Glutamatergic neuron (in vitro differentiated cells): ENCODE measurements at places on chromosomes 4 and X.

GRCh38 chr4:148515248-148515647 is 73.0 kb upstream of the NR3C2 start:
- no peak for DNase-seq

DNA sequence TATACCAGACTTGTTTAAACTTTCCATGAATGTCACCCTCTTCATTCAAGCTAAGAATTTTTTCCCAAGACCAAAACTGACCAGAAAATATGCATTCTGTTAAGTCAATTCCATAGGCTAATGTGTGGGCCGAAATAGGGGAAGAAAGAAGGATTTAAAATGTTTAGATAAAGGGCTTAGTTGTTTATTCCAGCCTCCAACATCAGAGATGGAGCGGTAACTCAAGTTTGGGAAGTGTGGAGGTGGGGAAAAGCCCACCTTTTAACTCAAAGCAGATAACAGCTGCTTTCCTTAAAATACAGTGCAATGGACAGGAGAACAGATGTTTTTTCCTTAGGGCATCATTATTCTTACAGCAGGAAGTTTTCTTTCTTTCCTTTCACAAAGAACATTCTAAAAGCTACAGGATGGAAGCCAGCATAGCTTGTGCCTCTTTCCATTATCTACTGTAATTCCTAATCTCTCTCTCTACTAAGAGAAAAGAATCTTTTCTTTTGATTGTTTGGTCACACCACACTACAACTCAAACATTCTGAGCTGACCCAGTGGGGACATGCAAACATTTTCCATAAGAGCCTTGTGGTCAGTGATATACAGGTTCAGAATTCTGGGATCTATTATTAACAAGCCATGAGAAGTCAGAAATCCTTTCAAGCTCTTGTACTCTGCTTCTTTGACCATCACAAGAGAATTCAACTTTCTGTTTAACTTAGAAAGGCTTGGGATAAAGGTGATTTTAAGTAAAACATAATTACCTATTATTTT is 101.6 kb downstream of the PDE5A start:
- no peak for DNase-seq

- no peak for DNase-seq
Measured at GRCh38 chrX:9494771-9495170, 29.9 kb downstream of the TBL1X start.

- no peak for DNase-seq
Measured at GRCh38 chr4:66609014-66609413, 936.3 kb downstream of the CENPC start.

DNA sequence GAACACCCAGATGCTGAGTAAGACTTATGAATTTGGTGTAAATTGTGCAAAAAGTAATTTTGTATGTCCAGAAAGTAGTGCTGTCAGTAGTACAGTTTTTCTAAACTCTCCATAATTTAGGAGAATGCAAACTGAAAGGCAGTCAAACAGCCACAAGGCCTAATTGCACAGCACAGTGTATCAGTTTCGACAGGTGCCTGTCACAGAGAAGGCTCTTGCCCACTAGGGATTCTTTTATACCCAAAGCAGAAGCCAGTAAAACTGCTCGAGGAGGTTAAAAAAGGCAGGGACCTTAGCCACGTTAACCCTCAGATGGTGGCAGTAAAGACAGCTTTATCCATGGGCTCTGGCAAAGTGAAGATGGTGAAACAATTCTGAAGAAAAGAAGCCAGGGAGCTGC is 69.4 kb upstream of the GATB start:
- no peak for DNase-seq

- DNase-seq: no peak
Measured at GRCh38 chrX:24799078-24799477, 105.4 kb downstream of the POLA1 start.

- DNase-seq: no peak
Measured at GRCh38 chr4:167688660-167689142, 403.6 kb upstream of the ANXA10 start.

GRCh38 chr4:76563454-76564122 is 128.6 kb downstream of the SHROOM3 start:
- no peak for DNase-seq

DNA sequence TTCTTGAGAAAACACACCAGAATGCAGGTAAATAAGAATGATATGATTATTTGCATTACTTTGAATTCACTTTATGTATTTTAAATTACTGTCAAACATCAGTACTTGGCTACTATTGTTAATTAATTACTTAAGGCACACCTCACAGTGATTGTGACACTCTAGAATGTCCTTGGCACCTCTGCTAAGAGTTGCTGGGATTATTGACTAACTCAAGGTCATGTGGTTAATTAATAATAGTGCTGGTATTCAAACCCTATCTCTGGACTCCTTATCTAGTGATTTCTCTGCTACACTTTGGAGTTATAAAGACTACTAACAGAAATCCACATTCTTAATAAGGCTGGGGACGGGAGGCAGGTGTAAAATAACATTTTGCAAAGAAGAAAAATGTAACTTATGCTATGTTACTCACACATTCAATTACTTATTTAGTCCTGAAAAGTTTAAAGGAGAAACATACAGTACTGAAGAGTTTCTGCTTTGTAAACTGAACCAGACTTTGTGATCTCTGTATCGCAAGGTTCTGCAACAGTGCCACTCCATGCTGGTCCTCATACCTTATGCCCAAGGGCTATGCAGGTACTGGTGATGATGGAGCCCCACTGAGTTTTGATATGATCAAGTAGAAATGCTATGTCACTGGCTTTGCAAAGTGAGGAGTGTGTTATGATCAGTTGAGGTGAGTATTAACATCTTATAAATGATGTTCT is 242.7 kb downstream of the MID1IP1 start:
- no peak for DNase-seq

- no peak for DNase-seq
Measured at GRCh38 chr4:130335417-130336194, 1239.7 kb downstream of the C4orf33 start.

DNA sequence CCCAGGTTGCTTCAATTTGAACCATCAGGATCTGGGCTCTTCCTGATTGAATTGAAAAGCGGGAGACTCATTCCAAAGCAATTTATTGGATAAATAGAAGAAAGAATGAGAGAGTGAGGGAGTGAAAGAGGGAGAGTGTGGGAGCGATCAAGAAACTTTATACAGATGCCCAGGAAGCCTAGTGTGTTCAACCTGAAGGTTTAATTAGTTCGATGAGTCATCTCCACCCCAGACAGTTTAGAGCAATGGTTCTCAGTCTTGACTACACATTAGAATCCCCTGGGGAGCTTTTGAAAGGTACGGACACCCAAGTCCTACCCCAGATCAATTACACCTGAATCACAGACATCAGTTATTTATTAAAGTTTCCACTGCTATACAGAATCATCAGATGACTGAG is 61.5 kb downstream of the GEMIN8 start:
- DNase-seq: no peak

- DNase-seq: no peak
Measured at GRCh38 chr4:98092833-98093439, 50.3 kb downstream of the STPG2 start.

- DNase-seq: no peak
Measured at GRCh38 chrX:94977986-94978385, 1304.0 kb downstream of the FAM133A start.

GRCh38 chr4:141659539-141659938 is 23.2 kb downstream of the IL15 start:
- DNase-seq: no peak

- DNase-seq: no peak
Measured at GRCh38 chrX:139141370-139141769, 389.2 kb upstream of the F9 start.

GRCh38 chrX:110691446-110691845 is 104.2 kb downstream of the CHRDL1 start:
- DNase-seq: no peak

- no peak for DNase-seq
Measured at GRCh38 chr4:28926156-28926555, 1794.0 kb upstream of the PCDH7 start.

DNA sequence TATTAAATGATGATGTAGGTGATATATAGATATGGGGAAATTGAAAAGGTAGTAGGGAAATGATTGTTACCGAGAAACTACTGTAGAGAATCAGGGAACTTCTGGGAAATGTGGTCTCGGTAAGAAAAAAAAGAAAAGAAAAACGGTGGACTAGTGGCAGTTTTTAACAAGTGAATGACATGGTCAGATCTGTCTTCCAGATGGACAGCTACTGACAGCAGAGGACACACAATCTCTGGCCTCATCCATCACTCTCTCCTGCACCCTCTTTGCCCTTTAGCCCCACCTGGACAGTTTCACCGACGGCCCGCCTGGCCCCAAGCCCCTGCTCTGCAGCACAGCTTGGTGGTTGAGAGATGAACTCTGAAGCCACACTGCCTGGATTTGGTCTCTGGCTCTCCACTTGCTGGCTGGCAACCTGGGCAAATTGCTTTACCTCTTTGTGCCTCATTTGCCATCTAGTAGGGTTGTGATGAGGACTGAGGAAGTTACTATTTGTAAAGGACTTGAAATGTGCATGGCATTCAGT is 23.4 kb downstream of the RBM47 start:
- no peak for DNase-seq

- DNase-seq: no peak
Measured at GRCh38 chr4:78720994-78721677, 55.0 kb upstream of the BMP2K start.

GRCh38 chr4:149785696-149786431 is 29.8 kb downstream of the IQCM start:
- DNase-seq: no peak

DNA sequence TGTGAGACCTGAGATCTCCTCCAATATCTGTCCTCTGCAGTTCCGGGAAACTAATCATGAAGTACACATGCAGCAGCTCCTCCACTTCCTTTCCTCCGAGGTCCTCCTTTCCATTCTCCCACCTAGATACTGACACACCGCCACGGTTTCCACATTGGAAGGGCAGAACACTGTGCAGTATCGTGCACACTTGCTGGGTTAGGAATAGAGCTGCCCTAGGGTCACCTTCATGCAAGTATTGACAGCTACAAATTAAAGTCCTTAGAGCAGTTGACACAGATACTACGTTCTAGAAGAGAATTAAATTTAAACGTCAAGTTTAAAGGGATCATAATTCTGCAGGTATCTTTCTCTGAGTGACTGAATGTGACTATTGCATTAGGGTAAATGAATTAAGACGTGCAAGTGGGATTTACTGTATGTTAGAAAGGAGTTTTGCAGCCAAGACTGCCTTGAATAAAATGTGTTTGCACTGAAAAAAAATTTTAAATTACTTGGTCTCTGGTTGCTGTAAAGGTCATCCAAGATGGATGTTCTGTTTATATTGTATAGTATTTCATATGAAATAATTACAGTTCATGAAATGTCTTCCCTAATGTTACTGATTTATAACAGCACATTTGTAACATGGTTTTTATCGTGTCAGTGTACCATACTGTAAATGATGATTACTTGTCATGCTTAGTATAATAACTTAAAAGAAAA is 117.7 kb downstream of the STOX2 start:
- no peak for DNase-seq

GRCh38 chr4:122500852-122501501 is 44.5 kb upstream of the IL2 start:
- DNase-seq: peak; percentile 19

DNA sequence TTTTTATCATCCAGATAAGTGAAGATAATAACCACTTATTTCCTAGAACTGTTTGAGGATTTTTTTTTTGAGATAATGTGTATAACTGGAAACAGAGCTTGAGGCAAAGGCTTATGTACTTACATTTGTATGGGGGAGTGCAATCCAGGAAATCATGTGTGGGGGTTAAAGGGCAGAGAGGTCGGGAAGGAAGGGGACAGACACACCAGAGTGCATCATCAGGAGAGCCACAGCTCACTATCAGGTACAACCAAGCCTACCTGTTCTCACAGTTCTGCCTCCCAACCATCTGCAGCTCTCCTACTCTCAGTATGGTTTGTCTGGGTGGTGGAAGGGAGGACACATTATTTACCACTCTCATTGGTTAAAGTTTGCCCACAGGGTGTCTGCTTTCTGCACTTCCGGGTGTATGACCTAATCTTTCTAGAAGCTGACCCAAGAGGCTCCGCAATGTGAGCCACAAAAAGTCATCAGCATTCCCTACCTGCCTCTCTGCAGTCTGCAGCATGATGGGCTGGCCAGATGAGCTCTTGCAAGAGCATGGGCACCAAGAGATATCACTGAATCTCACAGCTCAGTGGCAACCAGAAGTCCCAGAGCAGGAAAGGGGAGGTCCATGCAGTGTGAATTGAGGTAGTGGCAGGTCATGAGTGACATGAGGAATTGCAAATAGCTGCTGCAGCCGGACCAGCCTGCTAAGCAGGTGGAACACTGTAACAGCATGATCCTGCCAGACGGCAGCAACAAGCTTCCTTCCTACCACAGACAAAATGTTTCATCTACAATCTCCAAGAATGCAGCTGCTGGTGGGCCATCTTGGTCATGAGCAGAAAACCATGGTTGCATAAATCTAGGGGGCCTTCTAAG is 36.9 kb upstream of the SPRY1 start:
- no peak for DNase-seq

GRCh38 chrX:71540801-71541200 is 7.9 kb downstream of the OGT start:
- DNase-seq: no peak

DNA sequence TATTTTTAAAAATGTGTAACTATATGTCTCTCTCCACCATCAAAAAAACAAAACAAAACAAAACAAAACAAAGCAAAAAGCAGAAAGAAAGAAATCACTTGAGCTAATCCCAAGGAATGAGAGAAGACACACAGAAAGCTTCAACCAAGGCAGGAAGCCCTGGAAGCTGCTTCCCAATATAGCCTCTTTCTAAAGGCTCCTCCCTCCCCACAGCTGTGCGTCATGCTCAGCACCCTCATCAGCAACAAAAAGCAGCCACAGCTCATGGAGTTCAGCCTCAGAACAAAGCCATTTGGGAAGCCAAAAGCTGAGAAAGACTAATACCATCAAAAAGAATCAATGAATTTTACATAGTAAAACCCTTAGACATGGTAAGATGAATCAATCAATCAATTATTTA is 501.6 kb upstream of the SMIM31 start:
- DNase-seq: peak; percentile 54

GRCh38 chr4:145001635-145002034 is 96.4 kb downstream of the ANAPC10 start:
- no peak for DNase-seq

GRCh38 chr4:74638001-74638400 is 156.3 kb downstream of the BTC start:
- no peak for DNase-seq

- no peak for DNase-seq
Measured at GRCh38 chr4:188423039-188423438, 283.8 kb downstream of the TRIML1 start.

GRCh38 chrX:45714866-45715265 is 514.2 kb upstream of the DIPK2B start:
- no peak for DNase-seq

DNA sequence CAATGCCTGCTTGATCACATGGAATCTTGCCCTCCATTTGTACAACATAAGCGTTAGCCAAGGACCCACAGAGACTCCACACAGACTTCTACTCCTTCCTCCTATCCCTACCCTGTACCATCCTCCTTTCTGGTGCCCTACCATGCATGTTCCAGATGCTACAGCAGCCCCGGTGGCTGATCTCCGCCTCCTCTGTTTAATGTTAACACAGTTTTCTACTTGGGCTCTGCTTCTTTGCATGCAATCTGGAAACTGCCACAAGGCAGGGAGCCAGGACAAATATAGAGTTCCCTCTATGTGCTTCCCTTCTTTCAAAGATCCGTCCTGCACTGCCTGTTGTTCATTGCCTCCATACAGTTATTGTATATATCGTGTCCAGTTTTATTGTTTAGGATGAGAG is 368.6 kb upstream of the TENM3 start:
- no peak for DNase-seq
